ENCODE measurements at places on chromosomes 5 and 9.

DNA sequence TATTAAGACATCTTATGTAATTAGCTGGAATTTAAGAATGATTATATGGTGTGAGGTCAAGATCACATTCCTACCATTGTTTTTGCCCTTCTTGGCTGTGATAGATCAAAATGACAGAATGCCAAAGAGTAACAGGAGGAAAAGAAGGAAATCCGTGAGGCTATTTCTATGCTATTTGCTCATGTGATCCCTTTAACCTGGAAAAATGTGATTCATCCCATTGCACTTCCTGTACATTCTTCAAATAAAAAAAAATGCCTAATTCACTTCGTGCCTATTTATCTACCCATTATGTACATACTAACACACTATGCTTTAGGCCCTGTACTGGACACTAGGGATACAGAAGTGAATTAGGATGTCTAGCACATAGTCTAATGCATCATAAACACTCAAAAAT is 154.1 kb upstream of the PAPPA start:
- DNase-seq = no peak

GRCh38 chr9:136855461-136856078 is 3.4 kb downstream of the MAMDC4 start:
- DNase-seq = no peak

DNA sequence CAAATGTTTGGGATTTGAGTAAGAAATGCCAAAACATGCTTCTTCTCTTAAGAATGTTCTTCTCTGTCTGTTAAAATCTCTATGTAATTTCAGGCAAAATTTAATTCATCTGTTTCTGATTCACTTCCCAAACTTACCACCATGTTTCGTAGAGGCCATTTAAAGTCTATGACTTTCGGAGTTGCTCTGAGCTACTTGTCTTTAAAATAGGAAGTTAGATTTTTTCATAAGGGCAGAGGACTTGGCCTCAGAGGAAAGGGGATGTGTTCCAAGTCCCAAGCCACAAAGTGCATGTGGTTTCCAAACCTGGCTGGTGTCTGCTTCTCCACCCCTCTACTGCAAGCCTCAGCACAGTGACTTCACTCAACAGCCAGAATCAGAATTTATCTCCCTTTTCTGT is 111.3 kb upstream of the ADRA1B start:
- DNase-seq = no peak

GRCh38 chr9:123311250-123311752 is 42.9 kb upstream of the STRBP start:
- no peak for DNase-seq

DNA sequence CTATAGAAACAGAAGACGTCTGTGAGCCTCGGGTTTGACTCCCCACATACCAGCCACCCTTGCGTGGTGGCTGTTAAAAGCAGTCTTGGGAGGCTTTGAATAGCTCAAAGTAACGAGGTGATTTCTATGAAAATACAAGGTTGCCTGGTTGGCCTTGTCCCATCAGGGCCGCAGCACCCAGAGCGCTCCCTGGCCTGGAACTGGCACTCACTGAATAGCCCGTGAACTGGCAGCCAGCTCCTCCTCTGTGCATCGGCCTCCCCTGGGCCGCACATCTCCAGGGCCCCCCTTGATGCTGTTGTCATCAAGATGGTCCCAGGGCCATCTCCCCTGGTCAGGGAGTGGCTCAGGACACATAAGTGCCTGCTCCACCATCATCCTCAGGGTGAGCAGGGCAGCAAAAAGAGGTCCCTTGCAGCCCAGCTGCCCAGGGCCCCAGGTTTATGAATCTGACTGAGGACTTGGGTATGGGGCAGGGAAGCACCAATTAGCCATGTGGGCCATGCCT is 144.6 kb upstream of the PPP1R26 start:
- DNase-seq = no peak

DNA sequence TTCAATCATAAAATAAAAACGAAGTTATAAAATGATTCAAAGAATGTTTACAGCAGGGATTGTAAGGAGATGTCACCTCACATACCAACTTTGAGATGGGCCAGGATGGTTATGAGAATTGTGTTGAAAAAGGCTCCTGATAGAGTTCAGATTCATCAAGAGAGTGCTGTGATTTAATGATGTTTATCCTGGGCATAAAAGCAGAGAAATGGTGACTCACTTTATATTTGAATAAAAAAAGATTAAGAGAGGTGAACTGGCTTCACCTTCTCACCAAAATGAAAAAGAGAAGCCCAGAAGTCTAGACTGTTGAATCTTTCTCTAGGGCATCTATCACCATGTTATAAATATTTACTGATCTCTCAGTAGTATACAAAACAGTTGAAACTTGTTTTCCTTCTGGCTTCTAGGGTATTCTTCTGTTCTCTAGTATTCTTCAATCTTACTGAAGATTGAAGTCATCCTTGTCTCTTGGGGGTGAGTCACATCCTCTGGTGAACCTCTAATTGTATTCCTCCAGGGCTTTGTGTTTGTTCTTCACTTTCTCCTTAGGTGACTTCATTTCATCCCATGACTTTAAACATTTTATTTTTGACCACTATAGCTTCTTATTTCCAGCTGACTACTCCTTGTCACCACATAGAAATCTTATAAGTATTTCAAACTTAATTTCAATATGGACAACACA is 1237.3 kb upstream of the C9orf72 start:
- no peak for DNase-seq

DNA sequence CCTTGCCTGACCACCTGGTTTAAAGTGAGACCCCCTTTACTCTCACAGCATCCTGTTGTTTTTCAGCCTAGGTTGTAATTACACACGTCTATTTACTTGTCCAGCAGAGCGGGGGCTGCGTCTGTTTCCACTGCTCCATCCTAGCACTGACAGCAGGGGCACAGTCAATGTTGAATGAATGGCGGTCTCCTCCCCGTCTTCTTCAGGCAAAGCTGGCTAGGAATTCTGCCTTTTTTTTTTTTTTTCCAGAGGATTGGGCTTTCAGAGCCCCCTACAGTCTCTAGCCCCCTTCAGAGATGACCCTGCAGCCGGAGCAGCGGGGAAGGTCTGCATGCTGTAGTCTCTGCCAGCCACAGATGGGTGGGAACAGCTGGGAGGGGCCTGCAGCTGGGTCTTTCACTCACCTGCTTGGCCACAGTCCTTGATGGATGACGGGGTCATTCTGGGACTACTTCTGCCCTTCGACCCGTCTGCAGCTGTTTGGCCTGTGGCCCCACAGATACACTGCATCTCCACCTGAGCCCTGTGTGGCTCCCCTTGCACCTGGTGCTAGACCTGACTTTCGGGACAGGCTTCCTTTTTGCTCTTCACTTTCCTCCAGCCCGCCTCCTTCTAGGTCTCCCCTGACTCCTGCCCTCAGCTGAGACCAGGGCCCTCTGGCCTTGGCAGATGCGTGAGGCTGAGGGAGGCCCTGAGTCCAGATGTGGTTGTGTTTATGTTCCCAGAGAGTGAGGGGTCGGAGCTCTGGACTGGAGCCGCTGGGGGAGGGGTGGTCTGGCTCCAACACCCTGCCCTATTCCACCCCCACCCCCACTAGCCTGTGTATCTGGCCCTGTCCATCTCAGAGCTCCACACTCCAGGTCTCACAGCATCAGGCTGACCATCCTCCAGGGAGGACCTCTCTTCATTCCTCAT is 8.0 kb downstream of the PITX1 start:
- no peak for DNase-seq

- DNase-seq = no peak
These were observed 134.6 kb upstream of the TUT7 start for GRCh38 chr9:86488794-86489193.

DNA sequence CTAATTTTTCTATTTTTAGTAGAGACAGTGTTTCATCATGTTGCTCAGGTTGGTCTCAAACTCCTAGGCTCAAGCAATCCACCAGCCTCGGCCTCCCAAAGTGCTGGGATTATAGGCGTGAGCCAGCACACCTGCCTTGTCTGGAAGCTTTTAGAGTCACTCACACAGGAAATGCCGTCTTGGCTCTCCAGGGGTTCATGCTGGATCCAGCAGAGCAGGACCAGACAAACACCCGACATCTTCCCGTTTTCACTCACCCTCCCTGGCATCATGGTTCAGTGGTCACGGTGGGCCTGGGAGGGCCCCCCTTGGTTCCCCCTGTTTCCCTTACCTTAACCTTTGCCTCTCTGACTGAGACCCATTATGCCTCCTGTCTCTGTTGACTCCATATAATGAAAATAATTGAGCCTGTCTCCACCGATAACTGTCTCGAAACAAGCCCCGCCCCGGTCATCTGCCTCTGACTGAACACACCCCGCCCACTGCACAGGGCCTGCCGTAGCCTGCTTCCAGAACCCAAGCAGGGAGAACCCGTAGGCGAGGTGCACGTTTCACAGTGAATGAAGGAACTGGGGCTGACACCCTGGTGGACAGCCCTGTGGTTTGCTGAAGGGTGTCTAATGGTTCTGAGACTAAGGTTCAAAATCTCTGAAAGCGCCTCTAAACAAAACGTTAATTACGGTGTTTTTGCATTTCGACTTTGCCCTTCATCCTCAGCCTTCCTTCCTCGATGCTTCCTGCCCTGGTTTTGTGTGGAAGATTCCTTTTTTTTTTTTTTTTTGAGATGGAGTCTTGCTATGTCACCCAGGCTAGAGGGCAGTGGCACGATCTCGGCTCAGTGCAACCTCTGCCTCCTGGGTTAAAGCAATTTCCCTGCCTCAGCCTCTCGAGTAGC is 39.7 kb upstream of the SPRY4 start:
- DNase-seq = peak; percentile 11

- DNase-seq = no peak
These were observed 13.2 kb downstream of the CSF1R start for GRCh38 chr5:150073086-150073625.

DNA sequence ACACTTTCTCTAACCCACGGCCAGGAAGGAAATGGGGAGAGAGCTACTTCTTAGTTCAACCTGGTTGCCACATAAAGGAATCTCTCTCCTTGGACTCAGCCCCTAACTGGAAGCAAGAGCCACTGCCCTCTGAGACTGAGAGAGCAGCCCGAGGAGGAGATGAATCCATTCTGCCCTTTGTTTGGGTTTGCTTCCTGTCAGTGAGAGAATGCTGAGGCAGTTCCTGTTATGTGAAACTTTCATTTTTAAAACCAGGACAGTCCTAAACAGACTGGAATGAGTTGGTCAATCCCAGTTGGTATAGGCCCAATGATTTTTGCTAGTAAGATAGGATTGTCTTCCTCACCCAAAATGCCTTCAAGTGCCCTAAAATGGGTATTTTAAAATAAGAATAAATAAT is 205.1 kb downstream of the NTRK2 start:
- no peak for DNase-seq

DNA sequence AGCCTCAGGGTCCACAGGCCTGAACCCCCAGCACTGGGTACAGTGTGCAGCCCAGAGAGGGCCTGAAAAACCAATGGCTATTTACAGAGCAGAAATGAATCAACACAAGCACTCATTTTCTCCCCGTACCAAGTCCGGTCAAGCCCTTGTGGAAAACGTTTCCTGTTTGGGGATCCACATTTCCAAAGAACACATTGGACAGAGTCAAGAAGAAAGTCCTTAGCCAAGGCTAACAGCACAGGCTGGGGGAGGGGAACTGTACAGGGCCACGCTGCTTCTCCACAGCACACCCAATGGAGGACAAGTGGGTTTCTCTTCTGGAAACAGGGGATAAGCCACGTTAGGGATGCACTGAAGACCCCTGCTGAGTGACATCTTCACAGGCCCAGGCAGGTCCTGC is 62.3 kb downstream of the NSUN2 start:
- no peak for DNase-seq

- no peak for DNase-seq
These were observed 448.4 kb downstream of the BNC2 start for GRCh38 chr9:16422114-16422513.

GRCh38 chr5:73444499-73445438 is 3.8 kb downstream of the FOXD1 start:
- DNase-seq = no peak

DNA sequence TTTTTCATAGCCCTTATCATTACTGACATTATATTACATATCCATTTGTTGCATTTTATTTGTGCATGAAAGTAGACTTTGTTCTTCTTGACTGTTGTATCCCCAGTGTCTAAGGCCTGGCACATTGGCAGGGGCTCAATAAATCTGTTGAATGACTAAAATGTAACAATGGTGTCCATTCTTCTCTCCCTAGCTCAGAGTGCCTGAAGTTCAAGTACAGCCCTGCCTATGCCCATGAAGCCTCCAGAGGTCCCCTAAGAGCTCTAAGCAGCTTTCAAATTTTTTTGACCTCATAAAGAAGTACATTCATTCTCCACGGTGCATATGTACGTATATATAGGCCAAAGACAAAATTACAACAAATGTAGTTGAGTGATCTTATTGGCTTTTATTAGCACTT is 4.2 kb upstream of the BSPRY start:
- no peak for DNase-seq

GRCh38 chr5:61811052-61811451 is 479.0 kb downstream of the ZSWIM6 start:
- no peak for DNase-seq

DNA sequence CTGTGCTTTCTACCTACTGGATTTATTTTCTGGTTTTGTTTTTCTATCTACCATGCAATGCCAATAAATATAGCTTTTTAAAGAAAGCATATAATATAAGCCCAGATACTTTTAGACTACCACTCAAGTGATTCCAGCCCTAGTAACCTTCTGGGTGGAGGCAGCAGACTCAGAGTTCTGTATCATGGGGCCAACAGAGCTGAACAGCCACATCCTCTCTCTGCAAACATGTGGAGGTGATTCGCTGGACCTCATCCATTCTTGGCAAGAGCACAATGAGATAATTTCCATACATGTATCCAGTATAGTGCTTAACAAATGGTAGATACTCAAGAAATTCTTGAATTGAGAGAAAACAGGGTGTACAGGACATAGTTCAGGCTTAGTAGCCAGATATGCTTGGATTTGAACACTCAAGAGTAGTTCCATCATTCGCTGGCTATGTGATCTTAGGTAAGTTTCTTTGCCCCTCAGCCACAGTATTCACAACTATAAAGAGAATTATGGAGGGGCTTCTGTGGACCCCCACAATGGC is 124.5 kb downstream of the ASTN2 start:
- no peak for DNase-seq

GRCh38 chr9:95327239-95327865 is 9.8 kb upstream of the FANCC start:
- no peak for DNase-seq

DNA sequence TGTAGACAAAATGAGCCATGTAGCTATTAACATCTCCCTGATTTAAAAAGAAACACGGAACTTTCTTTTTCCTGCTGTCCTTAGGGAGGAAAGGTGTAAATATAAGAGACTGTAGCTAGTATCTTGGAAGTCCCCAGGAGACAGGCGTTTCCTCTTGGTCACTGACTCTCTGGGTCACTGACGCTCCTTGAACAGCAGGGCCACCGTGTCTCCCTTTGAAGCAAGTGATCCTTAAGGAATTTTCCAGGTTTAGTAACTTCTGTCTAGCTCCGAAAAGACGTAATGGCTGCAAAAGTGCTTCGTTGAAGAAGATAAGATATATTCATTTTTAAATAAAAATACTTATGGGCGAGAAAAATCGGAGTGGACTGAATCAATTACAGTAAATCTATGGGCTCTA is 745 bp upstream of the CLTA start:
- no peak for DNase-seq

- no peak for DNase-seq
These were observed 44.8 kb downstream of the LURAP1L start for GRCh38 chr9:12819436-12820185.

GRCh38 chr5:72377910-72378638 is 57.9 kb downstream of the PTCD2 start:
- DNase-seq = peak; percentile 38

- DNase-seq = no peak
These were observed 57.8 kb downstream of the TTC39B start for GRCh38 chr9:15249042-15249818.

GRCh38 chr5:75522025-75522424 is 10.3 kb downstream of the POLK start:
- no peak for DNase-seq
